ENCODE measurements at places on chromosomes 3 and 15. TPM values are rescaled to one million over a fixed set of nuclear protein-coding genes. Genes with fewer than 3 reads are reported as not detected.

Gene CFAP161
- 0.24 TPM for total RNA-seq

Gene ZPLD1
- 0.09 TPM for total RNA-seq

Gene DNAJC17
- total RNA-seq: 45.0 TPM

Gene SETMAR
- 18.2 TPM for total RNA-seq

Gene GOLGA8T
- total RNA-seq: 0.19 TPM

Gene TF
- total RNA-seq: 1.9 TPM

Gene PPP1R14D
- total RNA-seq: 0.14 TPM

Gene C3orf20
- total RNA-seq: not detected

Gene ENTPD3
- total RNA-seq: 1.0 TPM
